ENCODE measurements at places on chromosomes 6 and 20.
A peak's percentile ranks its signal among the peaks of the same experiment; 100 is the strongest.

DNA sequence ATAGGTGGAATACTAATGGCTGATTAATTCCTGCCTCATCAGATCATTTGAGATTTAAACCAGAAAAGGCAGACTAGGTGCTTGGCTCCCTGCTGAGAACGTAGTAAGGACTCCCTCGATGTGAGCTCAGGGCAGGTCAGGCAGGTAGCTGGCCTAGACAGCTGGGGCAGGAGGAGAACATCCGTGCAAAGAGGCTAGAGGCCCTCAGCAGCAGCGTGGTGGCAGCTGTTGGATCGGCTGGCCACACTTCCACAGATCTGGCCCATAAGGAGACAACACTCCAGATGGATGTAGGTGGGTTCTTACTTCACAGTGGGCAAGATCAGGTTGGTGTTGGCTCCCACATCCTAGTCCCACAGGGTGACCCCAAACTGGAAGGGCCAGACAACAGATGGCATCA, 38.5 kb downstream of the EYA2 start:
- DNase-seq, result no peak

DNA sequence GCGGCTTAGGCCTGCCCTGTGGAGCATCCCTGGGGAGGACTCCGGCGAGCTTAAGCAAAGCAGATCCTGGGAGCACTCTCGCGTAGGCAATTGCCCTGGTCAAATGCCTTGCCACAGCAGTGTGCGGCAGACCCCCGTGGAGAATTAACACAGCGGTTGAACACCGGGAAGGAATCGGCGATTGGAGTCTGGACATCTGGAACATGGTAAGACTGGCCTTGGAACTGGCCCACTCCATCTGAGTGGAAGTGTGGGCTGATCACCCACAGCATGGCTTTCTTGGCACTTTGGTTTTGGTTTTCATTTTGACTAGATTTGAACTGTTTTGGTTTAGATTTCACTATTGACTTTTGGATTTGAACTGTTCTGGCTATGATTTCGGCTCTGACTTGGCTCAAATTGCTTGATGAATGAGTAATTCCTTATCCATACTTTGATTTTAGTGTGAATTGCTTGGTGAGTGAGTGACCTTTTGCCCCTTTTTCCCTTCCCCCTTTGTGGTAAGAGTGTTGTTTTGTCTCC, 300.7 kb downstream of the RNGTT start:
- peak; percentile 16 for DNase-seq

DNA sequence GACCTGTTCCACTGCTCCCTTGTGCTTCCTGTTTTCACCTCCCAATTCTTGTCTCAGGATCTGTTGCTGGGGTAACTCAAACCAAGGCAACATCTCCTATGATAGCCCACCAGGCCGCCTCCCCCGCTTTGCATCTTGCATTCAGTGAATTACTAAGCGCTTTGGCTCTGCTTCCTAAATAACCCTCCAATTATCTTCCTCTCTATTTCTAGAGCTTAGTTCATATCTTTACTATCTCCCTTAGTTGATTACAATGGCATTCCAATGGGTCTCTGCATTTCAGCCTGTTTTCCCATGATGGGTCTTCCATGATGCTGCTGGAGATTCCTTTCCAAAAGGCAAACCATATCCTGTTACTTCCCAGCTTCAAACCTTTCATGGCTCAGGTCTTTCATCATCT, 117.2 kb upstream of the FERMT1 start:
- no peak for DNase-seq

DNA sequence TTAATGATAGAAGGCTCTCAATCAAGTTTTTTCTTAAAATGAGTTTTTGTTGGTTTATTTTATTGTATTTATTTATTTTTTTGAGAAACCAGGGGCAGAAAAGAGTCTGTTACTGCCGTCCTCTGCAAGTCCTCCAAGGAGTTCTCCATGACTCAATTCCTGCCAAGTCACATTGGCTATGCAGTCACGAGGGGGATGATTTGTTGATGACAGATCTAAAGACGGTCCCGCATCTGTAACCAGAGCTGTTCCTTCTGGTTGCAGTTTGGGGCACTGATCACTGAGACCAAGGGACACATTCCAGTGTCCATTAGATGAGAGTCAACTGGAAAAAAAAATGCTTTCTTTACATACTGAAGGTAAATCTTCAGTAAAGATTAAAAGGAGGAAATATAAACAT, 13.9 kb upstream of the TSHZ2 start:
- no peak for DNase-seq

DNA sequence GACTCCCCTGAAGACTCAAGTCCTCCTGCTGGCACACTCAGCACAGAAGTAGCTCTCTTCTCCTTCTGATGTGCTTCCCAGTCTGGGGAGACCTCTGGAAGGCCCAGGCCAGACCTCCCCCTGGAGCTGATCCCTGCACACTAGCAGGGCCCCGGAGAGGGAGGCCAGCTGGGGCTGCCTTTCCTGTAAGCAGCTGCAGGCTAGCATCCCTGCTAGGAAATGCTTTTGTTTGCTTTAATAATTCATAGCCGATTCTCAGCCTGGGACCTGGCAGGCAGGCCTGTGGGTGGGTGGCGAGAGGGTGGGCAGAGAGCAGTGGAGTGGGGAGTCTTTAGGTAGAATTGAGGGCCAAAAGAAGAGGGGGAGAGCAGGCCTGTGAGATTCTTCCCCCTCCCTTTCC, 5.2 kb downstream of the EBF4 start:
- DNase-seq, result no peak

GRCh38 chr6:146209942-146210341, 181.1 kb downstream of the GRM1 start:
- DNase-seq, result no peak

- DNase-seq, result no peak
These were observed 92.4 kb downstream of the COL9A1 start for GRCh38 chr6:70210462-70210861.

DNA sequence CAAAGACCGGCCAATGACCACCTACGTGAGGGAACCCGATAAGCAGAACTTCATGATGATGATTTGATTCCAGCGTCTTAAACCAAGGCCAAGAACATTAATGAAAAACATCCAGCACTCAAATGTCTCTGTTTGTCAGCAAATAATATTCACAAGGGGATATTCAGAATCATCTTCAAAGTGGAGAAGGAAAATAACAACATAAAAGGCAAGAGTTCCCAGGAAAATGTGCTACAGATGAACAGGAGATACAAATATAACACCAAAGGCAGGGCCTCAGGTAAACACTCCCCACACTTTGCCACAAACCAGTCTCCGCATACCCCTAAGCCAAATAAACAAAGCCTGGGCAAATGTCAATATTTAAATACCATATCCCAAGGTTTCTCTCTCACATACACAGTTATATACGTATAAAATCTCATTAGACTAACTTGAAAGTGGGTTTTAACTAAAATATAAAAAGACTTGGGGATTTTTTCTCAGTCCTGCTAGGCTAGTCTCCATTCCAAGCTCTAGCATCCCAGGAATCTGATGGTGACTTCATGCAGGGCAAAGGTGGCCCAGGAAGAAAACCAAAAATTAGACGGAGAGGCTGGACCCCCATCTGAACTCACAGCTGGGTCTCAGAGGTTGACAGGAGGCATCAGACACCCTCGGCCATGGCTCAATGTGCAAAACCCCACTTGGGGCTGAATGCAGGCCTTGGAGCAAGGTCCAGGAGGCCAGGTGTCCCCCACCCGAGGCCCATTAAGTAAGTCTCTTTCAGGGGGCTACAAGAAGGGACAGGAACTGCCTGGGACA, 32.1 kb downstream of the TRAM2 start:
- DNase-seq, result no peak

GRCh38 chr6:36636687-36637418, 41.7 kb upstream of the CDKN1A start:
- no peak for DNase-seq

DNA sequence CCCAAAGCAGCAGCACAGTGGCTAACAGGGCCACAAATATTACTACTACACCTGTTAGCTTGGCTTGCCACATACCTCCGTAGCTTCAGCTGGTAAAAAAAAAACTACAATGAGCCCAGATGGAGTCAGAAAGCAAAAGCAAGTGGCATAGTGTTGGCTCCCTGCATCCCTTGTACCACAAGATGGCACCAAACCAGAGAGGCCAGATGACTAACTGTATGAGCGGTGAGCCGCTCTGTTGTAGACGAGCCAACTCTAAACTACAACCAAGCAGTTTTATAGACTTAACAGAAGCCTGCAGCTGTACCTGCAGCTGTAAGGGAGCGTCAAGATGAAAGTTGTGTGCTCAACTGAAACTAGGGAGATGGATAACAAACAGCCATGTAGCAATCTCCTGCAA, 84.5 kb upstream of the MCHR2 start:
- peak; percentile 55 for DNase-seq

GRCh38 chr6:44558832-44559251, 171.3 kb downstream of the CDC5L start:
- no peak for DNase-seq

GRCh38 chr6:131776985-131777384, 30.8 kb upstream of the ENPP1 start:
- DNase-seq, result no peak

DNA sequence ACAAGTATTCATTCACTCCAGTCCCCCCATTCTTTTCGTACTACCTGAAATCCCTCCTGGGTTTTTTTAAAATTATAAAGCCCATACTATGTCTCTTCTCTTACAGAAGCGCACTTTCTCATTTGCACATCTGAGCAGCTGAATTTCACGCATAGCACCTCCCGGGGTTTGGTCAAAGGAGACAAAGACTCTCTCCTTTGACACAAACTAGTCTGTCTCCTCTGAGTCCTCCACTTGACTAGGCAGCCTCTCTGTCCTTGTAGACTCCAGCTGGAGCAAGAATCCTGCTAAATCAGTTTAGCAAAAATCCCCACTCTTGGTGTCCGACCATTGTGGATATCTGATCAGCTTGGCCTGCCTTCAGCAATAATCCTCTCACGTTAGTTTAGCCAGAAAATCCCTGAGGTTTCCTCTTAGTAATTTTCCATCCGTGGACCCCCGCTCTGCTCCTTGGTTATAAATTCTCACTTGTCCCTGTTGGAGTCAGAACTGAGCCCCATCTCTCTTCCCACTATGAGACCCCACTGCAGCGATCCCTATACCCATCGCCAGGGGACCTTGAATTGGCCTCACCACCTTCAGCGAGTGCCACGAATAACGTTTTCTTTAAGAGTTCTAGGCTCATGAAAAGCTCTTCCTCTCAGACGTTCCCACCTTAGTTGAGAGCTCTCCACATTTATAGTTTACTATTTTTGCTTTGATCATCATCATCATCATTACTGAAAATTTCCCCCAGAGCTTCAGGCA, 29.0 kb downstream of the PDYN start:
- no peak for DNase-seq

- DNase-seq, result no peak
These were observed 72.2 kb downstream of the UST start for GRCh38 chr6:148818939-148819575.

- DNase-seq, result no peak
These were observed 35.6 kb downstream of the MOCS1 start for GRCh38 chr6:39898625-39899024.

- no peak for DNase-seq
These were observed 19.3 kb downstream of the CRISP1 start for GRCh38 chr6:49847014-49847413.

GRCh38 chr20:51484831-51485230, 57.7 kb downstream of the NFATC2 start:
- no peak for DNase-seq

- no peak for DNase-seq
These were observed 56.1 kb upstream of the STMND1 start for GRCh38 chr6:17045581-17046322.

GRCh38 chr6:148595550-148595949, 151.3 kb upstream of the UST start:
- DNase-seq, result no peak

- DNase-seq, result no peak
These were observed 261.0 kb upstream of the RIN2 start for GRCh38 chr20:19497064-19497463.

- DNase-seq, result no peak
These were observed 13.4 kb downstream of the BCAS1 start for GRCh38 chr20:54056762-54057639.

DNA sequence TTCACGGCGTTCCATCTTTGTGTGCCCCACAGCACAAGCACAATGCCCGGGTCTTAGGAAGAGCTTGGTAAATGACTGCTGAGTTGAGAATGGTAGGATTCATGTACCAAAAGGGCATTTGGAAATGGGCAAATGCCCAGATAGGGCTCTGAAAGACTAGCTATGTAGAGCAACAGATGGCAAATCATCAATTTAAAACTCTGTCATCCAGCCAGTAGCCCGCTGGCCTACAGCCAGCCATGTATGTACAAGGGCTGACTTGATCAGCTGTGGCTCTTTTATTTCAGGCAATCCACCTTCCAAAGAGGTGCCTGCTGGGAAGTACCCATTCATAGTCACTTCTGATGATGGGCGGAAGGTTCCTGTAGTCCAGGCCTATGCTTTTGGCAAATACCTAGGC, 35.1 kb downstream of the NT5E start:
- DNase-seq, result no peak

- no peak for DNase-seq
These were observed 91.7 kb upstream of the SLC22A16 start for GRCh38 chr6:110567957-110568696.

GRCh38 chr20:62196286-62196685, 13.5 kb downstream of the MTG2 start:
- no peak for DNase-seq

DNA sequence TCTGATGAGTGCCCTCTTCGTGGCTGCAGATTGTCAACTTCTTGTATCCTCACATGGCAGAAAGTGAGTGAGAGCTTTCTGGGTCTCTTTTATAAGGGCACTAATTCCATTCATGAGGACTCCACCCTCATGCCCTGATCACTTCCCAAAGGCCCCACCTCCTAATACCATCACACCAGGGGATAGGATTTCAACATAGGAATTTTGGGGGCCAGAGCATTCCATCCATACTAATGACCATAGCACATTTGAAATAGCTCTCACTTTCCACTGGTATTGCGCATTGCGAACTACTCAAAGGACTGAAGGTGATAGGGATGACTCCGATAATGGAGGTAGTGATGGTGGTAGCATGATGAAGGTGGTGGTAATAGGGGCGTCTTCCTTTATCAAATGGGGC, 324.3 kb downstream of the PRL start:
- no peak for DNase-seq

DNA sequence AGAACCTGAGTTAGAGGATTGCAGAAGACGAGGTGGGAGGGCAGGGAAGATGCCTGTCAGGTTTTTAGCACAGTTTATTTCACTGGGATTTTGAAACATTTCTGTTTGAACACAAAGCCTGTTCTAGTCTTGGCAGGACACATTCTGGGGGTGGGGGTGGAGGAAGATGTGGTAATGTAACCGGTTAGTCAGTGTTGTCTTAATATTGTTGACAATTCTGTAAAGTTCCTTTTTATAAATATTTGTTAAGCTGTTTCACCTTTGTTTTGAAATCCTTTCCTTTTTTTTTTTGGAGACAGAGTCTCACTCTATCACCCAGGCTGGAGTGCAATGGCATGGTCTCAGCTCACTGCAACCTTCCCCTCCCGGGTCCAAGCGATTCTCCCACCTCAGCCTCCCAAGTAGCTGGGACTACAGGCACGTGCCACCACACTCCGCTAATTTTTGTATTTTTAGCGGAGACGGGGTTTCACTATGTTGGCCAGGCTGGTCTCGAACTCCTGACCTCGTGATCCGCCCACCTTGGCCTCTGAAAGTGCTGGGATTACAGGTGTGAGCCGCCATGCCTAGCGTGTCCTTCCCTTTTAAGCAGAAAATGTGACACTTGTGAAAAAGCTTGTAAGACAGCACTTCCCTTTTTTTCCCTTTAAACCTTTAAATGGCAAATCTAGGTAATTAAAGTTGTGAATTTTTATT, 20.2 kb downstream of the SLC9A8 start:
- DNase-seq, result no peak
